ENCODE measurements at places on chromosomes 3 and 15.

DNA sequence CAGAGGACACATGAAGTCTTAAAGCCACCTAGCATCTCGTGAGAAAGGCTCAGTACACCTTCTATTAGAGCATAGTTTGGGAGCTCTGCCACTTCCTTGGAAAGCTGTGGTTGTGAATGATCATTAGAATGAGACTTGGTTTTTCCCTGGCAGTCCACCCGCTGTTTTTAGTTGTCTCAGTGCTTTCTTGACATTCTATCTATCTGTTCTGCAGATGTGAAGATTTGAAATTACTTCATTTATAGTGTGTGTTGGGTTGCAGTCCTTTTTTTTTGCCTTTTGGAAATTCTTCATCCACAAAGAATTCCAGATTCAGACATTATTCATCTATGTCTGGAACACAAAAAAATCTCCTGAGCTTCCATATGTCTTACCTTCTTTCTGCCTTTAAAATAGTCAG is 23.7 kb downstream of the PPP2R3A start:
- no peak for DNase-seq

- no peak for DNase-seq
Observed at GRCh38 chr15:61003437-61004218, 225.5 kb downstream of the RORA start.

- no peak for DNase-seq
Observed at GRCh38 chr3:99509224-99509623, 129.2 kb upstream of the COL8A1 start.

DNA sequence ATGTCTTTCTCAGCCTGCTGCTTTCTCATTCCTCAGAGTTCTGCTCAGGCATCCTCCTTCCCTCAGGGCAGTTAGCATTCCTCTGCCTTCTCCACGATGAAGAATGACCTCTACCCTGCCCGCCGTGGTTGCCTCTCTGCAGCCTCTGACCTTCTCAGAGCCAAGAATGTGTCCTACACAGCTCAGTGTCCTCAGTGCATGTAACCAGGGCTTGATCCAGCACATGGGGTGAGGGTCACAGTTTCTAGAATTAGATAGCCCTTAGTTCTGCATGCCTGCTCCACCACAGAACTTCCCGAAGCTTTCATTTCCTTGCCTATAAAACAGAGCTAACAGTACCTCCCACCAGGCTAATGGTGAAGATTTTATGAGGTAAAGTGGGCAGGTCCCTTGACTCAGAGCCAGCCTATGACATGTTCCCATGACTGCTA is 182.1 kb downstream of the CLSTN2 start:
- DNase-seq: no peak

DNA sequence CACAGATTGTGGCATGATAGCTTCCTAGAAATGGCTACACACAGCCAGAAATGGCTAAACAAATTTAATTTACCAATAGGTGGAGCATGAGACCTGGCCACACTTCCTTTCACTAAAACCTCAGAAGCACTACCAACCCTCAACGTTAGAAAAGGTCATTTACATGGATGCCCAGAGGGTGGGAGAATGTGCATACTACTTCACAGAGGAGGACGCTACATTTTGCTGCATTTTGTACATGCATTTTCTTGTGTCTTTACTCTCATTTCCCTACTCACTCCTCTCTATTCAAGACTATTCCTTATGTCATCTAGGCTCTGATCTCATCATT is 40.1 kb downstream of the C2CD4B start:
- no peak for DNase-seq

DNA sequence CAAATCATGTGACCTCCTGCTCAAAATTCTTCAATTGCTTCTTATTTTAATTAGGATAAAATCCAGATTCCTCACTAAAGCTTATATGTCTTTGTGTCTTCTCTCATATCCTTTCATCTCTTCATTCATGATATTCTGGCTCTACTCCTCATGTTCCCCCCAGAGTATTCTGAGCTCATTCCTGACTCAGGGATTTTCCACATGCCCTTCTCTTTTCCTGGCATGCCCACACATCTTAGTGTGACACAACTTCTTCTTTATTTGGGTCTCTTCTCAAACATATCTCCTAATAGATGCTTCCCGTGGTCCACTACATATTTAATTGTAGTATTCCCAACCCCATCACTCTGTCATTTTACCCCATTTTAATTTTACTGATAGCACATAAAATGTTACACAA is 15.2 kb upstream of the MBNL1 start:
- DNase-seq: no peak

- DNase-seq: no peak
Observed at GRCh38 chr3:101944308-101944707, 95.0 kb downstream of the NFKBIZ start.

GRCh38 chr3:105869861-105870755 is 1.3 kb upstream of the CBLB start:
- no peak for DNase-seq

- DNase-seq: no peak
Observed at GRCh38 chr15:95457520-95457919, 873.0 kb upstream of the NR2F2 start.
